ENCODE measurements at places on chromosomes 3 and 15.

DNA sequence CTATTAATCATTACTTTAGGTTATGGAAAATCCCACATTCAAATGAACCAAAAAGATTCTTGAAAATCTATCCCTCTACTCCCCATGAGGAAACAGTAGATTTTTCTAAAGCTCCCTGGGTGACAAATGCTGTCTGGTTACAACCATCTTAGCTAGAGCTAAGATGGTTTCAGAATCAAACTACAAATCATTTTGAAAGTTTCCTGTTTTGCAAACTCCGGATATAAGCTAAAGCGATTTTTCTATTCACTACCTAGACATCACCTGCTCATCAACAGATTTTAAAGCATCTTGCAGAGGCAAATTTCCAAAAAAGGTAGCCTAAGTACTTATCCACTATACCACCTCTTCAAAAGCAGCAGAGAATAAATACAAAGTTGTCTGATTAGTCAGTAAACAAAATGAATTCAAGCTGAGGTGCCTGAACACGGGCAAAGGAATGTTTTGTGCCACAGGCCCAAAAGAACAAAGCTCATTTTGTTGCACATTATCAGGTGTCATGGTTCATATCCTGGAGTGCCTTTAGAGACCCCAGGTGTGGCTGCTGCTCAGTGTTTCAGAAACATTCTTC is 204.9 kb downstream of the TNIK start:
- no peak for DNase-seq

- no peak for DNase-seq
Observed at GRCh38 chr3:88589138-88589537, 439.4 kb downstream of the C3orf38 start.

DNA sequence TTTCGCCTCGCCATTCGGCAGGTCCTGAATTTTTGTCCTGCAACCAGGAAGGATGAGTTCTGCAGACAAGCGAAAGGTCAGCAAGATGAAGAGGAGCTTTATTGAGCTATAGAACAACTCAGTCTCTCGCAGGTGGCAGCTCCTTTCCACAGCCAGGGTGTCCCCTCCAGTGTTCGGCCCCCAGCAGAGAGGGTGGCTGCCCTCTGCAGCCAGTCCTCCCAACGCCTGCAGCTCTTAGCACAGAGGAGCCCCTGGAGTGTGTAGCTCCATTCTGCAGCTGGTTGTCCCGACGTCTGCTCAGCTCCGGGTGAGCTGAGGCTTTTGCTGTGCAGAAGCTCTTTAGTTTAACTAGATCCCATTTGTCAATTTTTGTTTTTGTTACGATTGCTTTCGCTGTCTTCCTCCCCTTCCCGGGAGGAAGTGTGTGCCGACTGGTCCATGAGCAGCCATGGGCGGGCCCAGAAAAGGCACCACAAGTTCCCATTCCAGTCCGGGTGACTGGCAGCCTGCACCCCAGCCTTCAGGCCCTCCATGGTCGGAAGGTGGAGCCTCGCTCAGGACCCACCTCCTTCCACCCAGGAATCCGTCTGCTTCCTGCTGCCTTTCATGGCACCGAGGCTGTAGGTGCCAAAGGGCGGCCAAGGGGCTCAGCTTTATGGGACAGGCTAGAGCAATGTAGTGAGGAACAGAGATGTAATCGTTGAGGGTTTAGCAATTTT is 497.8 kb upstream of the CNTN4 start:
- DNase-seq = no peak

DNA sequence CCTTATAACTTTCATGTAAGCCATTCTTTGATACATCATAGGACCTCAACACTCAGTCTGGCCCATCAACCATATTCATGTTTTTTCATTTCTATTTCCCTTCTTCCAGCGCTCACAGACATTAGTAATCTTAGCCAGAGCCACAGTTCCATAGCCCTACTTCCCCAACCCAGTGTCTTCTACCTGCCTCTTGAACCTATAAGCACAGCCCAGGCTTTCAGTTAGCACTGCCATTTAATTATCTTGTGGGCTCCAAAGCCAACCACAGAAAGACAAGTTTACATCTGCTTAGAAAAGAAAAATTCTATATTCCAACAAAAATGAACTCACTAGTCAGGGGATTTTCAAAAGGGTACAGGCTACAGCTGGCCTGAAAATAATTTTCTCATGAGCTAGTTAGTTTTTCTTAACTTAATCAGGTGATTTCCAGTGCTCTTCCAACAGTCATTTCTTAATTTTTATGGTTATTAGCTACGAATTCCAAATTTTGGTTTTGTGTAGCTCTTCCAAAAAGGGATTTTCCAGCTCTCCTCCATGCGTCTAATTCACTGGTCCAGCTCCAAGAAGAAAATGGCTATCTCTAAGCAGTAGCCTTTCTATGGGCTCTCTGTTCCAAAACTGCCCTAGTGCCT is 13.7 kb downstream of the CD200 start:
- no peak for DNase-seq

- no peak for DNase-seq
Observed at GRCh38 chr15:89117790-89118189, 29.5 kb downstream of the ABHD2 start.

- no peak for DNase-seq
Observed at GRCh38 chr3:62587169-62587568, 213.8 kb upstream of the FEZF2 start.

- DNase-seq = no peak
Observed at GRCh38 chr3:58564456-58565160, 12.6 kb downstream of the FAM107A start.

- DNase-seq = no peak
Observed at GRCh38 chr3:129594907-129595390, 11.5 kb downstream of the PLXND1 start.

GRCh38 chr3:11954312-11954934 is 49.8 kb upstream of the SYN2 start:
- no peak for DNase-seq

DNA sequence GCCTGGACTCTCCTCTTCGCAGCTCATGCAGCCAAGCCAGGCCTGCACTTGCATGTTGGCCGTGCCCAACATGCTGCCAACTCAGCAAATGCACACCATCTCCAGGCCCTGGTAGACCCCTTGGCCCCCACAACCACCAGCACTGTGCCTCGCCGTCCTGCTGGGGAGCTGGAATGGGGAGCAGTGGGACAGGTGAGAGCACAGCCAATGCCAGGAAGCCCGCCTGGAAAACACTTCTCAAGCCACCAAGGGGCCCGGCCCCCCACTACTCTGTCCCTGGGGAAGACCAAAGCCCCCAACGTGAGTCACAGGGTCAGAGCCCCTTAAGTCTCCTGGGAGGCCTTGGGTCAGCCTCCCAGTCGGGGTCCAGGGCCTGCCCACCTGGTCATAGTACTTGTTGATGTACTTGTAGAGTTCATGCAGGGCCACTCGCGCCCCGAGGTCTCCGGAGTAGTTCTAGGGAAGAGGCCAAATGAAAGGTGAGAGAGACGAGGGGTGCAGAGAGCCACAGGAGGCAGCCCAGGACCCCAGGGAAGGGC is 24.5 kb downstream of the PLXNB1 start:
- DNase-seq = no peak

- no peak for DNase-seq
Observed at GRCh38 chr3:134464689-134465365, 21.0 kb downstream of the ANAPC13 start.

DNA sequence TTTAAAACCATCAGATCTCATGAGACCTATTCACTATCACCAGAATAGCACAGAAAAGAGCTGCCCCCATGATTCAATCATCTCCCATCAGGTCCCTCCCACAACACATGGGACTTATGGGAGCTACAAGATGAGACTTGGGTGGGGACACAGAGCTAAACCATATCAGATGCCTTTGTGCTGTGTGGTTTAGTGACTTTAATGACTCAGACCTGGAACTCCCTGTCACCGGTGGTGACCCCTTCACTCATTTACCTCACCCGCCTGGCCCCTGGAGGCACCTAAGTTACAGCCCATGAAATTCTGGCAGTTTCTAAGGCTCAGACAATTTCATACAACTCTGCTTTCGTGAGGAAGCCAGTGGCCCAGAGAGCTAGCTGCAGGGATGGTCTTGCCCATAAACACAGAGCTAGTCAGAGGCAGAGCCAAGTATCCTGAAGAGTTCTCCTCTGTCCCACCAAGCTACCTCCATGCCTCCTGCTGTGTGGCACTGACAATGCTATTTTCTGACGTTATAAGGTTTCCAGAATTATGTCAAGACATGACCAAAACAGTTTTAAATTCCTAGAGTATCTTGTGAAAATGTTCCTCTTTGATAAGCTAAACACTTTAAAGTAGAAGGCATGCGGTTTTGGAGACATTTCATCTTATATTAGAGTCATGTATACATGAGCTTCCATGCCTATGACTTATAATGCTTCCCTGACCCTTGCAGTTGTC is 231.1 kb upstream of the IL12A start:
- DNase-seq = no peak

GRCh38 chr3:114377426-114377825 is 83.6 kb downstream of the TIGIT start:
- DNase-seq = no peak

DNA sequence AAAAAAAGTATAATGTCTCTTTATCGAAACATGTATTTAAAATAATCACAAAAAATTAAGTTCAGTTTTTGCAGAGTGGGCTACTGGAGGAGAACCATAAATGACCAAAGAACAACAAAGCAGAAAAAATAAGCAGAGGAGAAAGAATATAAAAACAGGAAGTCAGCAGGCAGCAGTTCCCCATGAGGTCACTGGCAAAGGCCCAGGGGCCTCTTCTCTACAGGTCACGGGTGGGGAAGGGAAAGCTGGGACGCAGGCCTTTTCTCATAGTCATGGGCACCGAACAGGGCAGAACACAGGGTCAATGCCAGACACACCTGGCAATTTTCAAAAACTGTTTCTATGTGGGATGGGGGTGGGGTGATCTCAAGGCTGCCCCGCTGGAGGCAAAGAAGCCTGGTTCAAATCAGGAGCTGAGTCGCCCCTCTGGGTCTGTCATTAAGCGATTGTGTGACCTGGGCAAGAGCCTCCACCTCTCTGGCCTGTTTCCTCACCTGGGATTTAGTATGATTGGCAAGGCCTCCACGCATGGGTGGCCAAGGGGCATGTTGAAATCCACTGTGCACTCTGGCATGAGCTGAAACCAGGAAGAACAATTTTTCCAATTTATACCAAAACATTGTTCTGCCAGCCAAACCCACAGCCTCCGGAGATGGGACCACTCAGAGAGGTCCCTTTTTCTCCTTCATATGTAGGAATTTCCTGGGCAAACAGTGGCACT is 43.8 kb upstream of the UACA start:
- DNase-seq = no peak

DNA sequence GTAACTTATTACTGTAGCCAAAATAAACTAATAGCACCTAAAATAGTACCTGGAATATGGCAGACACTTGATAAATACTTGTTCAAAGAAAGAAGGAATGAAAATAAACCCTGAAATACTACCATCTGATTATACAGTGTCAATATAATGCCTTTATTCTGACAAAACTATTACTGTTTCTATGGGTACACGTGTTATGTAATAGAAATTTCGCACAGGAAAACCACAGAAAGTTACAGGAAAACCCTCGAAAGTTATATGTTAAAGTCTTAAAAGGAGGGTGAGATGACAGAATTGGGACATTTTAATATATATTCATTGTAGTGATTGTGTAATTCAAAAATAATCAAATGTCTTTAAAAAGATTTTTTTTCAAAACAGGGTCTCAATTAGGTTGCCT is 28.8 kb downstream of the ETFA start:
- DNase-seq = no peak

- no peak for DNase-seq
Observed at GRCh38 chr15:100259266-100259665, 82.5 kb downstream of the ADAMTS17 start.

- DNase-seq = no peak
Observed at GRCh38 chr3:99774467-99774866, 43.2 kb upstream of the CMSS1 start.

DNA sequence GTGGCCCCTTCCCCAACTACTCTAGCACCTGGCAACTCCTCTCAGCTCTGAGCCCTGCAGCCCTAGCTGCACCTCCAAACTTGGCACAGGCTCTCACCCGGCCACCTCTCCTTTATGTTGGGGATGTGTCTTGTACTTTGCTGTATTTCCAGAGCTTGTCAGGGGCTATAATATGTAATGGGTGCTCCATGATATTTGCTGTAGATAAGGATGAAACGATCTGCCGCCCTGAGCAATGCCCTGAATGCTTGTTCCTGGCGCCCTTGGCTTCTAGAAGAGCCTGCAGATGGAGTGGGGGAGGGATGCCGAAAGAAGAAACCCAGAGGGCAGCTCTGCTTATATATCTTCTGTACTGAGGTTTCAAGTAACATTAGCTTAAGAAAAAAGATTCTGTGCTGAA is 35.9 kb upstream of the ZBTB38 start:
- DNase-seq = no peak

GRCh38 chr3:23112491-23112890 is 90.6 kb upstream of the UBE2E2 start:
- no peak for DNase-seq

DNA sequence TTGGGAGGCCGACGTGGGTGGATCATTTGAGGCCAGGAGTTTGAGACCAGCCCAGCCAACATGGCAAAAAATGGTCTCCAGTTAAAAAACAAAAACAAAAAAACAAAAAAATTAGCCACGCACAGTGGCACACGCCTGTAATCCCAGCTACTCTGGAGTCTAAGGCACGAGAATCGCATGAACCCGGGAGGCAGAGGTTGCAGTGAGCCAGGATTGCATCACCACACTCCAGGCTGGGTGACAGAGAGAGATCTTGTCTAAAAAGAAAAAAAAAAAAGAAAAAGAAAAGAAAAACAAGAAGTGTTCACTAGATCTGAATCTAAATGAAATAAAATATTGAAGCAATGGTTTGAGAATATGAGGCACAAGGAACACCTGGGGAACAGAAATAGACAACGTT is 36.7 kb downstream of the SLC9A9 start:
- no peak for DNase-seq

- no peak for DNase-seq
Observed at GRCh38 chr3:196691386-196691785, 20.7 kb downstream of the CEP19 start.
